Stimulated activated CD4-positive, alpha-beta T cell treated with anti-CD3 and anti-CD28 coated beads, Interleukin-15, amount 100 ng/mL, for 1 hour (primary cell): ENCODE measurements at places on chromosomes 5 and 9.

- no peak for DNase-seq
Measured at GRCh38 chr9:38294220-38294960, 98.1 kb upstream of the ALDH1B1 start.

DNA sequence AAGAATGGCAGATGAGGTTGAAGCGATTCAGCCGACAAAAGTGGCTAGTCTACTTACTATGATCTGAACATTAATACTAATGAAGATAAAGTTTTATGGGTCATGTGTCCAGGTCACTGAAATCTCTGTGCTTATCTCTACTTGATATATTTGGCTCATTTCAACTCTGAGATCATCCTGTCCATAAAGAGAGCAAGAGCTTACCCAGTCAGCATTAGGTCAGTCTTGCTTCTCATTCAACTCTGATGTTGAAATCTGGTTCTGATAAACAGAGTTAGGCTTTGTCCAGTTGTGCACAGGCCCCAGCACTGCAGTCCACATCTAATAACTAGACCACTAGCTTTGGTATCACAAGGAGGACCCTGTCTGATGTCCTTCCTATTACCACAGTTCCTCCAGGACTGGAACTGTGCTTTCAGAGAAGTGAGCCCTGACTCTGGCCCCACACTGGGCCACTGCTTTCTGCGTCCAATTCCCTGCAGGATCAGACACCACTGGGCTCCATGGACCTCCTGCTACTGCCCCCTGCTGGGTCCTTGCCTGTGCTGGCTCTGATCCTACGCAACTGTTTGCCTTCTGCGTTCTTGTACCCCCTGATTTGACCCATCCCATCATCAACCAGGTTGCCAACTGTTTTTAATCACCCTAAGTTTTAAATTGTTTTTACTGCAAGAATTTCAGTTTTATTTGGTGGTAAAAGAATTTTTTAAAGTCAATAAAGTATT is 23.7 kb upstream of the FAM120A start:
- DNase-seq = no peak

DNA sequence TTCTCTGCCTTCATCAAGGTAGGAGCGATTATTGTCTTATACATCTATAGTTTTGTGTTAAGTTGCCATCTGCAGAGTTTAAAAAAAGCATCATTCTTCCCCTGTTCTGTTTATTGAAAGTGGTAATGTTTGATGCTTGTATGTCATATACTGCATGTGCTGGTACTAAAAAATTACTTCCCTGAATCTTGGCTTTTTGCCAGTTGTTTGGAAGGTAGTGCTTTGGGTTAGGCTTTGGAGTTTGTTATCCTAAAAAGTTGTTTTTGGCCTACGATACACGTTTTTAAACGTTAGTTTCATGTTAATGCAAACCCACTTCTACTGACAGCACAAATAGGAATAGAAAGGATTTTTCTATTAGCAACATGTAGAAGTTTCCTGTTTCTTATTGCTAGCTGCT is 158.3 kb downstream of the GIN1 start:
- no peak for DNase-seq

DNA sequence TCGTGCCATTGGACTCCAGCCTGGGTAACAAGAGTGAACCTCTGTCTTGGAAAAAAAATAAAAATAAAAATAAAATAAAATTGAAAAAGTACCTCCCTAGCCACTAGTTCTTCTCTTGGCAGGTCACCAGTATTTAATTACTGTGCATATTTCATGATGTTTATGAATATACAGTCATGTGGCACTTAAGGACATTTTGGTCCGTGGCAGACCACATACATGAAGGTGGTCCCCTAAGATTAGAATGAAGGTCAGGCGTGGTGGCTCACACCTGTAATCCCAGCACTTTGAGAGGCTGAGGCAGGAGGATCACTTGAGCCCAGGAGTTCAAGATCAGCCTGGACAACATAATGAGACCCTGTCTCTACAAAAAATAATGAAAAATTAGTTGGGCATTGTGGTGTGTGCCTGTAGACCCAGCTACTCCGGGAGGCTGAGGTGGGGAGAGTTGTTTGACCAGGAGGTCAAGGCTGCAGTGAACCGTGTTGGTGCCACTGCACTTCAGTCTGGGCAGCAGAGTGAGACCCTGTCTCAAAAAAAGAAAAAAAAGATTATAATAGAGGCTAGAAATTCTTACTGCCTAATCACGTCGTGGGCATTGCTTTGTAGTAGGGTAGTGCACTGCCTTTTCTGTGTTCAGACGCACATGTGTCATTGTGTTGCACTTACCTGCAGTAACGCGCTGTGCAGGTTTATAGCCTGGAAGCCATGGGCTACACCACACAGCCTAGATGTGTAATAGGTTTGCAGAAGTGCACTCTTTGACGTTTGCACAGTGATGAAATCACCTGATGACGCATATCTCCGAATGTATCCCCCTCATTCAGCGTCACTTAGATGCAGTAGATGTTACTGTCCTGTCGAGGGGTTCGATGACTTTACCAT is 12.8 kb downstream of the EHMT1 start:
- no peak for DNase-seq

- no peak for DNase-seq
Measured at GRCh38 chr5:59037041-59037440, 454.2 kb downstream of the RAB3C start.

DNA sequence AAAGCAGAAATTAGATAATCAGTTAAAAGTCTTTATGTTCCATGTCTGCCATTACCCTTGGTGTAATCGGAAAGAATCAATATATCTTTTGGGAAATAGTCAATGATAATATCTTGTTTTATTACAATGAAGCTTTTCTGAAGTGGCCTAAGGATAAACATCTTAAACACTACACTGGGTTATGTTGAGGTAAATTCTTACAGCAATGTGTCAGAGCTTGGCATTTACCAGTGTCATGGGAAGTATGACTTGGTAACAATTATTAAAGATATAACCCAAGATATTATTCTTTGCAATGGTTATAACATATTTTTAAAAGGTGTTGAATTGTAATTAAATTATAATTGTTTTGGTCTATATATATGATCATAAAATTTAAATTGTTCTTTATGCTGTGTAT is 84.7 kb downstream of the CFAP95 start:
- DNase-seq = no peak

GRCh38 chr5:141969783-141970771 is 1.2 kb downstream of the RNF14 start:
- no peak for DNase-seq

- DNase-seq = no peak
Measured at GRCh38 chr9:133654736-133655657, 18.8 kb downstream of the DBH start.

GRCh38 chr5:74209571-74209970 is 431.0 kb downstream of the ENC1 start:
- no peak for DNase-seq

DNA sequence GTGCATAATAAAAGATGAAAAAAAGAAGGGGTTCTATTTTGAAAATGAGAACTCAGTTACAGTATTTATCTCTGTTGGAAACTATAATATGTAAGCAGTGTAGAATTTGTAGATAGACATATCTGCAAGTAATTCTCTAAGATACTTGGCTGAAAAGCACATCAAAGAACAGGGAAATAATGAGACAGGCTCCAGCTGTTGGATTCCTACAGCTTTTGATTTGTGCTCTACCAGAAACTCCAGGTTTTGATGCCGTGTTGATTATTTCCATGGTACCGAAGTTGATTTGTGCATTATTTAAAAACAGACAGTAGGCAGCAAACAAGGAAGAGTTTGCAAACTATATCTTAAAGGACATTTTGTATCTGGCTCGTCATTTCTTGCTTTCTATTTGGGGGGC is 2098.7 kb upstream of the WWC1 start:
- DNase-seq = no peak

- no peak for DNase-seq
Measured at GRCh38 chr5:115496936-115497576, 47.5 kb downstream of the FEM1C start.

GRCh38 chr5:61588216-61588615 is 256.2 kb downstream of the ZSWIM6 start:
- no peak for DNase-seq

DNA sequence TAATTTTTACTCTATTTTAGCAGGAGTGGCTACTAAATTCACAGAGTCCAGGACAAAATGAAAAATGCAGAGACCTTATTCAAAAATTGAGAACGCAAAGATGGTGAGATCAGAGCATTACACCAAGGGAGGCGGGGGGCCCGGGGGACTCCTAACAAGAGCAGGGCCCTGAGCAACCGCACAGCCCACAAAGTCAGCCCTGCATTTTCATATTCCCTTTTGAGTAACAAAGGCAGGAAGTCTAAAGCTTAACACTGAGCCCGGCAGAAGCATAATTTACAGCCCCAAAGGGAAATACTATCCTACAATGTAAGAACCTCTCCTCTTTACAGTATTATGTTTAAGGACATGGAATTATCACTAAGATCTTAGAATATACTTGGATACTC is 69.4 kb downstream of the TLE1 start:
- DNase-seq = no peak

DNA sequence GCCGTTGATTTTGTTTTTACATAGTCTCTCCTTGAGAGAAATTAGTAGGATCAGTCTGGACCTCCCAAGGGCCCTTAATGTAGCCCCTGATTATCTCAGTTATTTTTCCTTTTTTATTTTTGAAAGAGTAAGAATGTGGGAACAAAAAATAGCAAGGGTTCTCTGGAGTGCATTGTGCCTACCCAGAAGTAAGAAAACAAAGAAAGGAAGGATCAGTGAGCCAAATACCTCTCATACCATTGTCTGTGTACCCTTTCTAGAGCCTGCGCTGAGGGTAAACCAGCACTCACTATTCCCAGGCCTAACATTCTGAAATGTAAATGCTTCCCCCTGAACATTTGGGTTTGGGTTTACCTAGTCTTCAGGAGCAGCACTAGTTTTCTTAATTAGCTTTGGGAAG is 213.0 kb upstream of the TARS1 start:
- no peak for DNase-seq

- DNase-seq = no peak
Measured at GRCh38 chr5:54425258-54425657, 30.2 kb upstream of the HSPB3 start.

- no peak for DNase-seq
Measured at GRCh38 chr9:14941501-14942405, 31.5 kb upstream of the FREM1 start.

- no peak for DNase-seq
Measured at GRCh38 chr9:71719562-71719961, 48.8 kb downstream of the CEMIP2 start.

DNA sequence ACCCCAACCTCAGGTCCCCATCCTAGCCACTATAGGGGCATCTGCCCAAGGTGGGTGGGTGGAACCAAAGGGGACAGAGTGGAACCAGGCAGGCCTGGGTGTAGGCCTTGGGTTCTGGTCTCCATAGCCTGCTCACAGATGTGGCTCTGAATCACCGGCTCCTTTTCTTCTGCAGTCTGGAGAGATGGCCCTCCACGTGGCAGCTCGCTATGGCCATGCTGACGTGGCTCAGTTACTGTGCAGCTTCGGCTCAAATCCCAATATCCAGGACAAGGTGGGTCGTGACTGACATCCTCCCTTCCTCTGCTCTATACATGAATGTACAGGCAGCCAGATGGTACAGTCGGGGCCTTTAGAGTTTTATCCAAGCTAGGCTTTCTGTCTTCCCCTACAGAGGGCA is 77.3 kb upstream of the CTSL start:
- DNase-seq = no peak

GRCh38 chr9:38033941-38034340 is 35.1 kb downstream of the SHB start:
- DNase-seq = no peak

DNA sequence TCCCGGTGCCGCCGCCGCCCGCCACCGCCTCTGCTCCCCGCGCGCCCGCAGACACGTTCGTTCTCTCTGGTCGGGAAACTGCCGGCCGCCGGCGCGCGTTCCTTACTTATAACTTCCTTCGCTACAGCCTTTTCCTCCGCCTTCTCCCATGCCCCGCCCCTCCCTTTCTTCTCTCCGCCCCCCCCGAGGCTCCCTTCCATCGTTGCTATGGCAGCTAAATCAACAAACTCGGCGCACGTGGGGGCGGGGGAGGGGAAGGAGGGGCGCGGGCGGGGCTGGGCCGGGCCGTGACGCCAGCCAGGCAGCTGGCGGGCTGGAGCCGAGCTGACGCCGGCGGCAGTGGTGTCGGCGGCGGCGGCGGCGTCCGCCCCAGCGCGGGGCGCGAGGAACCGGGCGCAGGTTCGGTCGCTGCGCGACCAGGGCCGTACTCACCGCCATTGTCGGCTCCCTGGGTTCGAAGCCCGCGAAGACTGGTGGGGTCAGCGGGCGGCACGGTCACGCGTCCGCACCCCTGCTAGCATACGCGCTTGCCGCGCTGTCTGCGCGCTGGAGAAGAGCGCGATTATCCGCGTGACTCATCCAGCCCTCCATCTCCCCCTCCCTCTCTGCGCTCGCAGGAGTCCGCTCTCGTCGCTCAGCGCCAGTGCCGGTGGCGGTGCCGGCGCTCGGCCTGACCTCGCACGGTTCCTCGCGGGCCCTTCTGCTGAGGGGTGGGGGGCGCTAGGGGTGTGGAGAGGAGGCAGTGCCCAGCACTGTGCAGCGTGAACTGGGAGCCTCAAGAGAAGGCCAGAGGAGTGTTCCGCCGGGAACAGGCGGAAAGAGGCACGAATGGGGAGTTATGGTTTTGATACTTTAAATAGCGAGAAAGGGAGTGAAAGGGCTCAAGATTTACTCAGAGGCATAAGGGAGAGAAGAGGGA is at the start of gene KLF4:
TSS of gene KLF4 (minus strand) at position 83 of the 919 bp plus-strand sequence. CDS start 597 bp downstream, outside the sequence.
- DNase-seq = no peak

DNA sequence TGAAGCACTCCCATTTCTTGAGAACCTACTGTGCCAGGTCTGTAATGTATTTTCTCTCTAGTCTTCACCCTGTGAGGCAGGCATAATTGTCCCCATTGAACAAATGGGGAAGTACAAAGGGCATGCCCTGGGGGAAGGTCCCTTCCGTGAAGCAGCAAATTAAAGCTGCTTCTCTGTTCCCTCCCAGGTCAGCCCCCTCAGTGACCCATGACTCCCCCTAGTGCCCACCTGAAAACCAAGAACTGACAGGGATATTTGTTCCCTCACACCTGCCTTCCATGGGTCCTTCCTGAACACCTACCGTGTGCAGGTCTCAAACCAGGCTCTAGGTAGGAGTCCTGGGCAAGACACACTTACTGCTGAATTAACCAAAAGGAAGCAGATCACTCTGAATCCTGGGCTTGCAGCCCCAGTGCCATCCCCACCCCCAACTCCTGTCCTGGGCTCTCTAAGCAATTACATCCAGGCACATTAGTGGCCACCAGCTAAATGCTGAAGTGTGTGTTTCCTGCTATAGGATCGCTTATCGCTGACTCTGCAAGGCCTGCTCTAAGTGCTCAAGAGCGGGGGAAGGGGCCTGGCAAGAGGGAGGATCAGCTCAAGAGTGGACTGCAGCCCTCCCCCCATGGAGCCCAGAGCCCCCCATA is 254.8 kb downstream of the CDK5RAP2 start:
- DNase-seq = no peak

GRCh38 chr5:101717721-101718120 is 578.4 kb downstream of the SLCO4C1 start:
- no peak for DNase-seq
